Activated T-helper 1 cell treated with anti-CD3 and anti-CD28 coated beads, Interleukin-12 subunit alpha, Interleukin-12 subunit beta, Interleukin-2, Interleukin-4 antibody, amounts not matched to agents 30 ng/mL and 10 ng/mL and 1 ng/mL, durations not matched to agents 14 hours and 24 hours and 36 hours (primary cell): ENCODE measurements at places on chromosomes 3 and 15.

DNA sequence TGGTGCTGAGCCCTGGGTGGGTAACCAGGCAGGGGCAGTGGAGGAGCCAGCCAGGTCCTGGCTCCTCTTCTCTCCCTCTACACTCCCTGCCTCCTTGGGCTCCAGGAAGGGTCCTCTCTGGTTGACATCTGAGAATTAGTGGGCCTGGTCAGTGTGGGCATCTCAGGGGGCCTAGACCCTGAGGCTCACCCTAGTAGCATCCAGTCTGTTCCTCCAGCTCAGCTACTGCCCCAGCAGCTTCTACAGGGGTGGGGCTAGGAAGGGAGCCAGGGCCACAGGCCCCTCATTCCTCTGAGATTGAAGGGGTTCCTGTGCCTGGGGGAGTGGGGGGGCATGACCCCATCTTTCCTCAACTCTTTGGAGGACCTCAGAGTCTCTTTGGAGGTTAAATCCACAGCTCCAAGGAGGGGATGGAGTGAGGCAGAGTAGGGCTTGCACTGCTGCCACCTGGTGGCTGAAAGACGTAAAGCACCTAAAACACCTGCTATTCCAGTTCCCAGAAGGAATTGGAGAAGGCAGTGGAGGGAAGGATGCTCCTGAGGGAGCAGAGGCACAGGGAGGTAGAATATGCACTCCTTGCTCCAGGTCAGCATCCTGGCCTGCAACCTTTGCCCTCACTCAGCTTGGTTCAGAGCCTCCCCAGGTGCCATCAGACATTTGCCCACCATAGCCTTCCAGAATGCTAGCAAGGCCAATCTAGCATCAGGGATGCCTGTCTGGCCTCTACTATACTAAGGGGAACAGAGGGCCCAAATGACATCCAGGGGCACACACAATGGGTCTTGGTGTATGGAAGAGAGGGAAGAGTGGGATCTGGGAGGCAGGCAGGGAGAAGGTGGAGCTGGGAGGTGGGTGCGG is 25.1 kb downstream of the C3orf18 start:
- DNase-seq = peak; percentile 28

DNA sequence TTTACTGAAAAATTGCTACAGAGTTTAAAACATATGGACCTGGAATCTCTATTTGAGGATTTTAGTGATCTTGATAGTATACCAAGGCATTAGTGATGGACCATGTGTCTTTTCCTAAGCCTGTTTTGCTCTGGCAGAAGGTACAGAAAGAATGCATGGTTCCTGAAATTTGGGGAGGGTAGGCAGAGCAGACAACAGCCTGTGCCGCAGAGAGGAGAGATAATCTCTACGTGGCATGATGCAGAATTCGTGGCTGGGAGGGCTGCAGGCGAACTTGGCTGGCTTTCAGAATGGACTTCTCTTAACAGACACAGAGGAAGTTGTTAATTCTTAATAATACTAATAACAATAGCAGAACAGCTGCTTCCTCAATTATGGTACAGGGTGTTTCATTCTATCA is 137.5 kb upstream of the FOXB1 start:
- DNase-seq = no peak

- DNase-seq = no peak
Measured at GRCh38 chr15:71329497-71330260, 214.4 kb downstream of the THSD4 start.

DNA sequence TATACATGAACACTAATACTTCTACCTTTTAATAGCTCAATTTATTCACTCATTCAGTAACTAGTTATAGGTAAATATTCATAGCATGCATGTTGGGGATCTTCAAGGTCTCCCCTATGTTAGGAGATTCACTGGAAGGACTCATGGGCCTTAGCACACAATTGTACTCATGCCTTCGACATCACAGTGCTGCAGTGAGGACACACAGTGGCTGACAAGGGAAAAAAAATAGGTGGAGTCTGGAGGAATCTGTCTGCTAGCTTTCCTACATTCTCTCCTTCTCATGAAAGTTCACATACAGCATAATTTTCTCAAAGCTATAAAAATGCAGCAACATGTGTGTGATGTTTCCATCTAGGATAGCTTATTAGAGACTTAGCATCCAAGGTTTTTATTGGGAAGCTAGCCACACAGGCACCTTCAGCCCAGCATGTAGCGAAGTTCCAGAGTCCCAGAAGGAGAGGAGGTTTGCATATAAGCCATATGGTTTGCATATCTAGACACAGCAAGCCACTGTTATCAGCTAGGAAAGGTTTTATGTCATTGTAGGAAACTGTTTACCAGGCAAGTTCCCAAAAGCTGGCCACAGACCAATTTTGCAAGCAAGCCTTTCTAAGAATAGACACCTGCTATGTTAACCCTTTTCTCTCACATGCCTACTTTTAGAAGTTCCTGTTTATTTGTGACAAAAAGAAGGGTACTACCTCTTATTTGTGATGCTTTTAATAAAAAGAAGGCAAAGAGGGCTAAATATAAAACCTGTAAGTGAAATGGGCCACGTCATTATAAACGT is 46.4 kb downstream of the MORC1 start:
- no peak for DNase-seq

- no peak for DNase-seq
Measured at GRCh38 chr15:69562116-69562515, 109.5 kb downstream of the RPLP1 start.

- no peak for DNase-seq
Measured at GRCh38 chr3:114743746-114744485, 403.2 kb downstream of the ZBTB20 start.

DNA sequence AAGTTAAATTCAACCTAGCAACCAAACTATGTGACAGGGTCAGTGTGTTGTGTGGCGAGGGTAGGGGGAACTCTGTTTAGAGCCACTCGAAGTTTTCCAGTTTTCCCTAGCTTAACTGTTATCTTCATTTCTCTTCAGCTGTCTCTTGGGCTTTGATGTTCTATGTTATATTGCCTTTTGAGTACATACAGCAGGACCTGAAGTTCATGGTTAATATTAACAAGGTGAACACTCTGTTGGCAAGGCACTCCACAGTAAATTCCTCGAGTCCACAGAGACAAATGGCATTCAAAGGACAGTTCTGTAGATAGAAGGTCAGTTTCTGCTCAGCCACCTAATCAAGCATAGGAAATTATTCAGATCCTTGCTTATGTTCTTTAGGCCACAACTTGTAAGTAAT is 147.9 kb upstream of the DPH6 start:
- DNase-seq = no peak

- DNase-seq = no peak
Measured at GRCh38 chr15:76932135-76932966, 802 bp downstream of the RCN2 start.

GRCh38 chr15:51727141-51727897 is 10.1 kb downstream of the LYSMD2 start:
- no peak for DNase-seq

DNA sequence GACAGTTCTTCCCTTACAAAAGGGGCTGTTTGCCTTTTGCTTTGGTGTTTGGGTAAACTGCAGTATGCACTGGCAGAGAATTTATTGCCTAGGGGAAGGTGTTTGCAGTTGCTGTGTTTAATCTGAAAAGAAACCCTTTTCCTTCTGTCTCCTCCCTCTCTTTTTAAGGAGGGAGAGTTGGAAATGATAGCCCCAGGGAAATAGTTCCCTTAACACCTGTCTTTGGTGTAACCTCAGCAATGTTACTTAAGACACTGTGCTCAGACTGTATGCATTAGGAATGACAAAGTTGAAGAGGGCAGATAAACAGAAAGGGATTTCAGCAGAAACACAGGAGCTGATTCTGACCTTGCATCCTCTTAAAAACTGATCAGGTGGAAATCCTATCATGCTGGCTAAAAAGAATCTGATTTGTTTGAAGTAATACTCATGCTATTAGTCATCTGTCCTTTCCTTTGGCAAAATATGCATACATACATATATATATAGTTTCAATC is 125.4 kb downstream of the TP63 start:
- no peak for DNase-seq

GRCh38 chr15:73346735-73347312 is 21.9 kb downstream of the HCN4 start:
- peak; percentile 37 for DNase-seq

DNA sequence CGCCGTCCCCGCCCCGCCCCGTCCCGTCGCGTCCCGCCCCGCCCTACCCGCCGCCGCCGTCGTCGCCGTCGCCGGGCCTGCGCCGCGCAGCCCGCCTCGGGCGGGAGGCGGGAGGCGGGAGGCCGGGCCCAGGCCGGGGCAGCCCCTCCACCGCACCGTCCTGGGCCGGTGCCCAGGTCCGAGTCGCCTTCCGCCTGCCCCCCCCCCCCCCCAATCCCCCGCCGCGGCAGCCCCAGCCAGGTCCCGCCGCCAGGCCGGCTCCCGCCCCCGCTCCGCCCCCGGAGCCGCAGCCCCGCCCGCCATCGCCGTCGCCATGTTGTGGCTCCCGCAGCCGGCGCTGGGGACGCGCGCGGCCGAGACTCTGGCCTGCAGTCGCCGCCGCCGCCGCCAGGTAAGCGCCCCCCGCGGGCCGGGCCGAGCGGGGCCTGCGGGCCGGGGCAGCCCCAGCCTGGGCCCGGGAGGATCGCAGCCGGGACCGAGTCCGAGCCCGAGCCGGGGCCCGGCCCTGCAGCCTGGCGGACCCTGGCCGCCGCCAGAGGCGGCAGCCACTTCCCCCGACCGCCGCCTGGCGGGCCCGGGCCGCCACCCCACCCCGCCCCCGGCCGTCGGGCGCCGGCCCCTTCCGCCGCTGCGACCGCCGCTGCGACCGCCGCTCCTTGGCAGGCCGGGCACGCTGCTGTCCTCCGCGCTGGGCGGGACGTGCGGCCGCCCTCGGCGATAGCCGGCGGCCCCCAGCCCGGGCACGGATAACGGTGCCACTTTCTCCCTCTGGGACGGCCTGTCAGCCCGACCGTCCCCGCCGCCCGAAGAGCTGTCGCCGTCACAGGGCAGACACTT is at the start of gene ZNF592:
Gene ZNF592 (plus strand): TSS at position 319 of the 837 bp plus-strand sequence. CDS start 34,084 bp downstream, outside the sequence.
- peak; percentile 75 for DNase-seq

GRCh38 chr3:190166948-190167347 is 46.3 kb upstream of the P3H2 start:
- no peak for DNase-seq

- no peak for DNase-seq
Measured at GRCh38 chr15:83837945-83838571, 184.1 kb downstream of the ADAMTSL3 start.

- DNase-seq = no peak
Measured at GRCh38 chr3:54888873-54889272, 39.0 kb downstream of the LRTM1 start.

- no peak for DNase-seq
Measured at GRCh38 chr3:35654476-35654875, 15.2 kb downstream of the ARPP21 start.

DNA sequence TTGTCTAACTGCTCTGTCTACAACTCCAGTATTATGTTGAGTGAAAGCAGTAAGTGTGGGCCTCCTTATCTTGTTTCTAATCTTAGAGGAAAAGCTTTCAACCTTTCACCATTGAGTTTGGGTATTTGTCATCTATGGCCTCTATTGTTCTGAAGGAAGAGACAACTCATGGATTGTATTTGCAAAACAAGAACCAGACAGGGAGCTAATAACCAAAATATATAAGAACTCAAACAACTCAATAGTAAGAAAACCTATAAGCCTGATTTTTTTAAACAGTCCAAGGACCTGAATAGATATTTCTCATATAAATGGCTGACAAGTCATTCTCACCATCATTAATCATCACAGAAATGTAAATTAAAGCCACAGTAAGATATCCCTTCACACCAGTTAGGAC is 113.0 kb downstream of the TAFA4 start:
- DNase-seq = no peak

- no peak for DNase-seq
Measured at GRCh38 chr3:122231465-122232157, 48.1 kb downstream of the CASR start.

DNA sequence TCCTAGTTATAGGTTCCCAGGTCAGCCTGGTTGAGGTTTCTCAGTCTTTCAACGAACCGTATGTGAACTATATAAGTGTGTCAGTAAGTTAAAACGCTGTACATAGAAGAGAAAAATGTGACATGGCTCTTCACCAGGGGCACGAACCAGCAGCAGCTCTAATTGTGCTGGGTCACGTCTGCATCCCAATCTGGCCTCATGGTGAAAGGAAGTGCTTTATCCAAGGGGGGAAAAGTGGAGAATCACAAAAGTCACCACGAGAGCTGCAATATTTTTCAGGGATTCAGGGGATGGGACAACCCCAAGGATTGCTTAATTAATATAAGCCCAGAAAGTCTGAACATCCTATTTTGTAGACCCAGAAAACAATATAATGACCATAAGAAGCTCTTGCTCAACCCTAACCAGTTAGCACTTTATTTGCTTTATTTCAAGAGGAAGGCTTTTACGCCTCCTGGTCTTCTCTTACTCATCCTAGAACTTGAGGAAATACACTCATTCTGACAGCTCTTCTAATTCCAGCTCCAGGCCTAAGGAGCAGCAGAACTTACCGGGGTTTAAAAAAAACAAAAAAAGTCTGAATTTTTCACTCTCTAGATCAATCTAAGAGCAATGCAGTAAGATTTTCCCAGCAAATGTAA is 16.5 kb downstream of the ANXA2 start:
- DNase-seq = no peak

DNA sequence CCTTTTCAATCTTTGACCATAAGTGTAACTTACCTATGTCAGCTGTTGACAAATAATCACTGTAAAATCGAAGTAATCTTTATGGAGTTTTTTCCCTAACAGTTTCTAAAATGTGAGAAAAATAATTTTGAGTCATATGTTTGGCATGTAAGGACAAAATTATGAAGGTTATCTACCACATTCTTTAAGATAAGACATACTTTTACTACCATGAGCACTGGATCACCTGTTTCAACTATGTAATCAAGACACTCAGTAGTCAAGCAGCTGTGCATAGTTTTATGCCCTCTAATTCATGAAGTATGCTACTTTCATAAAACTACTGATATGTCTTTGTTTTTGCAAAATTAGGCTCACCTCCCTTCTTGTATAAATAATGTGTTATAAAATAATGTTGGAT is 12.1 kb downstream of the FGF7 start:
- DNase-seq = no peak

DNA sequence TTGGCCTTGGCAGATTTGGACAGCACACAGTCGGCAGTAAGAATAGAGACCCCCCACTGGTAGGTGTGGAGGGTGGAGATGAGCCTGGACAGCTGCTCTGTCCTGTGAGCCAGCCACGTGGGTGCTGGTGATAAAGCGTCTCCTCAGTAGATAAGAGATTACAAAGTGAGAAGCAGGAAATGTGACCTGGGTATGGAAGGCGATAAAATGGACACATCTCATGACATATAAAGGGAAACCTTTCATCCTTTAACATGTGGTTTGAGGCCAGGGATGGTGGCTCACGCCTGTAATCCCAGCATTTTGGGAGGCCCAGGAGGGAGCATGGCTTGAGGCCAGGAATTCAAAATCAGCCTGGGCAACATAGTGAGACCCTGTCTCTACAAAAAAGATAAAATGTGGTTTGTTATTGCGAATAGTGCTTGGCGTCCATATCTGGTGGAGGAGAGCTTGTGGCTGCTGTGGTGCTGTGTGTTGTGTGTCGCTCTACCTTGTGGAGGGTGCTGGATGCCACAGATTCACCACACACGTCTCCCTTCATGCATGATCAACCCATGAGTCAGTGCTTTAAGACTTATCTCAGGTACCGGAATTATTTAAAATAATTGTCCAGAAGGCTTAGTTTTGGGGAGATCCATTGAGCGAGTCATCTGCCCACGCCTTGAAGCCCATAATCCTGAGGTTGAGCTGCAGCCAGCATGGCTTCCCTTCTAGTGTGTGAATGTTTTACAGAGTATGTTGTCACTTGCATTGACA is 157.0 kb downstream of the GABRG3 start:
- no peak for DNase-seq
